ENCODE measurements at places on chromosomes 6 and 20. TPM values are rescaled to one million over a fixed set of nuclear protein-coding genes. Genes with fewer than 3 reads are reported as not detected.

SAMD3 gene
- not detected for total RNA-seq

DEFB124 gene
- total RNA-seq: not detected

FGD2 gene
- total RNA-seq: not detected

ENPP1 gene
- total RNA-seq: 1.4 TPM

VSTM2L gene
- total RNA-seq: not detected
